ENCODE measurements at places on chromosomes 11 and 22.

DNA sequence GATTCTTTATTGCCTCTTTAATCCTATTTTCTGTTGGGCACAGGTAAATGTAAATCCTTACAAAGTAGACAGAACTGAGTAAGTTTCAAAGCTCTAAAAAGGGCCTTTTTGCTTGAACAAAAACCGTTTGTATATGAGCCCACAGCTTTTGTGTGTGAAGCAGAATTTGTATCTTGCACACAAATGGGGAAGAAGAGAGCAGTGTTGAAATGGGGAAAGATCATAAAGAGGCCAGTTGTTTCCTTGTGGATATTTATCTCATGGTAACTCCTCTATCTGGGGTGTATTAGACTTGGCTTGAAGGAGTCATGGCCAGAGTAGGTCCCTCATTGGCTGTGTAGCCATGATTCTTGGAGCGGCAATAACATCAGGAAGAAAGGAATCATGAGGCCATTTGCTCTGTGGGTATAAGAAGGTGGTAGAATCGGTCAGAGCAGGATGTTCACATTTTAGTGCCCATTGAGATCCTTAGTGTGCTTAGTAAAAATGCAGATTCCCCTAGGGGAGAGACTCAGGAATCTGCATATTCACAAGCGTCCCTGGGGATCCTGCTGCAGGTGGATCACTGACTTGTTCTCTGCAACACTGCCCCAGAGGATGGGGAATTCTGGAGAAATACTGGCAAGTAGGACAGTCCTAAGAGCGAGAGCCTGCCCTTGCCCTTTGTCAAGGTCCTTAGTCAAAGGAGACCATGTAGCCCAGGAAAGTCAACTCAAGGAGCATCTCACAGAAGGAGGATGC is 126.5 kb downstream of the LDLRAD3 start:
- no peak for DNase-seq

- no peak for DNase-seq
These were observed 441.0 kb downstream of the NELL1 start for GRCh38 chr11:21110415-21110814.

- no peak for DNase-seq
These were observed 21.2 kb downstream of the FZD4 start for GRCh38 chr11:86933891-86934581.

DNA sequence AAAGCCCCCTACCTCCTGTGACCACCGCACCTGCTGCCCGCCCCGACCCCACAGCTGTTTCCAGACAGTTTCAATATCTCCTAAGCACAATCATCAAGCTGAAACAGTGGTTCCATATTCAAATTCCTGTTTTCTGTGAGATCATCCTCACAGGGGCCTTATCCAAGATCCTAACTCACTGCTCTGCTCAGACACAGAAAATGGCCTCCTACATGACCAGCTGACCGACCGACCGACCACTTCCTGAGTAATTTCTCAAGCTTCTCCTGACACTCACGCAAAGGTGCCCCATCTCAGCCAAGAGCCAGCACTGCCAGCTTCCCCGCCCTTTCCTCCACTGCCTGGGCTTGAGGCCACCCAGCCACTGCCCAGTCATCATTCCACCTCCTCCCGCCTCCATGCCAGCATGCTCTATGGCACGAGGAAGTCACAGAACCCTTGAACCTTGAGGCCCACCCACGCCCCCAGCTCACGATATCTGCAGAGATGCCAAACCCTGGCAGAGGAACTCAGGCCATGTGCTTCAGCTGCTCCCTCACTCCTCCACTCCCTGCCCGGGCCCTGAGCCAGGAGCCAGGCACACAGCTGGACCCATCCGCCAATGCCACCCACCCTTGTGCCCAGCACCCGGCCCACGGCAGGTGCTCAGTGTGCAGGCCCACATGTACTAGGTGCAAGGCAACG is 14.0 kb downstream of the KIAA0930 start:
- DNase-seq = no peak

DNA sequence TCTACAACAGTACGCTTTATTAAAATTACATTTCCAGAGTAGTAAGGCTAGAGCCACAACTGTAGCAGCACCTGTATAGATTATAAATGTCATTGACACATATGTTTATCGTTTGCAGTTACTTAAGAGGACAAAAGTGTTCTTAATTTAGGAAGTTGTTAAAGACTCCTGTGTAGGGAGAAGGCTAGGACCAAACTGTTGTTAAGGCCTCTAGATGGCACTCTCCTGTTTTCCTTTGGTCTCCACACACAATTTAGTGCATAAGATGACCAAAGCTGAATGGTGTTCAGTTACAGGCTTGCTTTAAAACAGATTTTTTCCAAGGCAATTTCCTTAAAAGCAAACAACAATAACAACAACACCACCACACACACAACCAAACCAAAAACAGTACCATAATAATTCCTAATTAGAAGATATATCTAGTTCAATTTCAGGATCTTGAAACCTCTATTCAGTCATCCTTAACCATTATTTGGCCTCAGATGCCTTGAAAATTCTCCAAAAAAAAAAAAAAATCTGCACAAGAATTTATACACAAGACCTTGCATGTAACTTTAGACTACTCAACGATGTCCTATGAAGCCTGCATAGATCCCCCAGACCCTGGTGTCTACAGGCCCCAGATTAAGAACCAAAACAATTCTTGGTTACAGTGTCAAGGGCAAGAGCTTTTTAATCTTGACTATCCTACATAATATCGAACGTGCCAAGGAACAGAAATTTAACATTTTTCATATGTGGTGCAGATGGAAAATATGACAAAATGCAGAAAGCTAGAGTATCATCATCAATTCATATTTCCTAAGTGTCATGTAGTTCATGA is 42.6 kb upstream of the APOA1 start:
- DNase-seq = no peak

DNA sequence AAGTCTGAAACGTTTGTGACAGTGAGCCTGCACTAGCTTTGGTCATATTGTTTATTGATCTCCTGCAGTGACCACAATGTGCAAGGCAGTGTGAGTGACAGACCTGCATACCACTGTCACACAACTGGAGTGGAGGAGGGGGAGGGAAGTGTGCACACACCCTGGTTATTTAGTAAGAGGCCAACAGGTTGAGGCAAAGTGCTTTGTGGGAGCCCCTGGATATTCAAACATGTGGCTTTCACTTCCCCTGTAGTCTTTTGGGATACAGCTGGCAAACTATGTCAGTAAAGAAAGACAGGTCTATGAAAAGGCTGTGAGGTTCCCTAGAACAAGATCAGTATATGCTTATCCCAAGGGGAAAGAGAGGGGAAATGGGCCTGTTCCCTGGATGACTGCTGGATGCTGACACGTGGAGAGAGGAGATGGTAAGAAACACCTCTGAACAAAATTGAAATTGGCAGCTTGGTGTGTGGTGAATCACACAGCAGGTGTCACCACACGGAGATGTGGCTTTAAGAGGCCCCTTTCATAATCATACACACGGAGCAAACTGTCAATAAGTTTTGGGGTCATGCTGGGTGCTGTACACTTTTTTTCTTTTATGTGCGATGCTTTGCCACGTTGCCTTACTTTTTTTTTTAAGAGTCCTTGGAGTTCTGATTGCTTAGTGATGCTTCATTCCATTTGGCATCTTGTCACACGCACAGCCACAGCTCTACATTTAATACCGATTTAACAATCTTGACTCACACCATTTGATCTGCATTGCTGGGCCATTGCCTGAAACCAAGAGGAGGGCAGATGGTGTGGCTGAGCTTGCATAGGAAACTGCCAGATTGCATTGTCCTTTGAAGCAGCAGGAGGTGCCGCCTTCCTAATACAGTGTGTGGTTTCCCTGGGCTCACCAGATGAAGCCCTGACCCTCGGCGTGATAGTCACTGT is 11.3 kb downstream of the OSBP2 start:
- no peak for DNase-seq

DNA sequence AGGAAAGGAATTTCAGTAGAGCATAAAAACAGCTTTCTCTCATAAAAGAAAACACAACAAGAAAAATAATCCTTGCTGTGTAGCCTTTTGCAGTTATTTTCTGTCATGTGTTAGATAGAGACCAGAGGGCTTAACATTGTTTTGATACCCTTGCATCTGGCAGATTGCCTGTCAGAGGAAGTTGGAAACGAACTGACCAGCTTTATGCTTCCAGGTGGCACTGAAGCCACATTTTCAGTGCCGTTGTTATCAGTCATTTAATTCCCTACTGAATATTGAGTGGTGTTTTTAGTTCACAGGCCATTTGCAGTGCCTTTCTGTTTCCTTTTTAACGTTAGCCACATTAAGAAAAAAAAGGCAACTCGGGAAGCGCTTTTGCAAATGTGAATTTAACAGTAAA is 21.5 kb upstream of the RAG2 start:
- peak; percentile 52 for DNase-seq

DNA sequence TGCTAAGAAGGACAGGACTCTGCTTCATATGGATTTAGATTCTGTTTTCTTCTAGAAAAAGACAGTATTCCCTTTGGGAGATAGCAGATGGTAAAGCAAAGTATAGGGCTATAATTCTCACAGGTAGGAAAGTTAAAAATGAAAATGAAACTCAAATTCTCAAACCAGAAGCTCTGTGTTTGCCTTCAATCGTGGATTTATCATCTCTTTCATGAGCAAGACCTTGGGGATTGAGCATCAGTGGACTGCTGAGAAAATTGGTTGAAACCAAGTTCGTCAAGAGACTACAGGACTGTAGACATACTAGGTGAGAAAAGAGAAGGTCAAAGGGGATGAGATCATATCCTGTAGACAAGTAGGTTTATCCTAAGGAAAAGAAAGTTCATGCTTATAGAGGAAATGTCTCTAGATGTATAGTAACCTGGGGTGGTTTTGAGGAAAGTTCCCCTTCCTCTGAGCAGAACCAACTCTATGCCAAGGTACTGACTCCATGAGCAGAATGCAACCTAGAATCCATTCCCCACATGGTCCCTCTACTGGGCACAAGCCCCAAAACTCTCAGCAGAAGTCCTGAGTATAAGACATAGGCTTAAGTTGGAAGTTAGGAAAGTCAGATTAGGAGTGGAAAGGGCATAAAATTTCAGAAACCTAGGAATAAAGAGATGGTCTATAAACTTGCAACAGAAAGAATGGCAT is 46.5 kb downstream of the SLC5A12 start:
- no peak for DNase-seq

GRCh38 chr11:45252134-45252856 is 33.8 kb downstream of the SYT13 start:
- peak; percentile 59 for DNase-seq

GRCh38 chr11:74008373-74009229 is at the start of gene UCP3:
Gene UCP3 (minus strand): TSS chr11:74009085. CDS start chr11:74007042, 2,043 bp downstream.
- no peak for DNase-seq

DNA sequence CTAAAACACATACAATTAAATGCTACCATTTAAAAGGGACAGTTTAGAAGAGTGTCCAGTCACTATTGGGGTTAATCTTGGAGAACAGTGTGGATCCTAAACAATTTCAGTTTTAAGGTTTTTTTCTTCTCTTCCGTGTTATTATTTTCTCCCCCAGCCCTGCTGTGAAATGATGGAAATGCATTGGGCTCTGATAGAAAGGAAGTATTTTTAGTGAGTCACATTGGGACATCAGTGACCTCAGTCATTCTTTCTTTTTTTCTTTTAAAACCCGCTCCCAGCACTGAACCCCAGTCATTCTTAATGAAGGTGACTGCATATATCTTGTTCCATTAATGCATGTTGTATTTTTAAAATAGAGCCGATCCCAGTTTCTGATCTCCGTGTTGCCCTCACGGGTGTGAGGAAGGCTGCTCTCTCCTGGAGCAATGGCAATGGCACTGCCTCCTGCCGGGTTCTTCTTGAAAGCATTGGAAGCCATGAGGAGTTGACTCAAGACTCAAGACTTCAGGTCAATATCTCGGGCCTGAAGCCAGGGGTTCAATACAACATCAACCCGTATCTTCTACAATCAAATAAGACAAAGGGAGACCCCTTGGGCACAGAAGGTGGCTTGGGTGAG is 93.2 kb upstream of the OR4B1 start:
- no peak for DNase-seq

DNA sequence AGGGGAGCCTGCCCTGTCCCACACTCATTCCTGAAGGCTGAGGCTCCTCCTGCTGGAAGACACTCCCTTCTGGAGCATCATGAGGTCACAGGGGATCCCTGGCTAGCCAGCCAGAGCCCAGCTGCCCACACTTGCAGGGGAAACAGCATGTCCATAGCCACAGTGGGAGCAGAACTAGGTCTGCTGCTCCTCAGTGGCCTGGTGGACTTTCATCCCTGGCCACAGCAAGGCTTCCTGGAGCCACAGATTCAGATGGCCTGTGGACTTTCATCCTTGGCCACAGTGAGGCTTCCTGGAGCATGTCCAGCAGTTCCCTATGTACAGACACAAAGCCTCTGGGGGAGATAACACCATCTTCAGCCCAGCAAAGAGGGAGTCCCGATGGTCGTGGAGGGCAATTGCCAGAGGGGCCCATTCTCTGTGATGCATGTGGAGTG is 5.9 kb upstream of the APOL6 start:
- no peak for DNase-seq

DNA sequence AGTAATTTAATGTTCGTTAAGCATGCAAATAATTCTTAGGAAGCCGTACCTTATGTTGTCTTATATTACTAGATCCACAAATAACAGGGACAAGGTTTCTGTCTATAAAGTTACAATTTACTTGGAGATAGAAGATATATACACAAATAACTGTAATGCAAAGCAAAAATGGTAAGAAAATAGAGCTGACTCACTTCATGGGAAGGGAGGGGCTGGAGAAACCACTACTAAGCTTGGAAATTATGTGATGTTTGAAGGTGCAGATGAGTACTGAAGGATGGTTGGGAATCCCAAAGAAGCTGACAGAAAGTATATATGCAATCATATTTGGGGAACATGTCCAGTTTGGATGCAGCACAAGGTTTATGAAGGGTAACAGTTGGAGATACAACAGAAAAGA is 4.0 kb downstream of the NPAT start:
- no peak for DNase-seq

DNA sequence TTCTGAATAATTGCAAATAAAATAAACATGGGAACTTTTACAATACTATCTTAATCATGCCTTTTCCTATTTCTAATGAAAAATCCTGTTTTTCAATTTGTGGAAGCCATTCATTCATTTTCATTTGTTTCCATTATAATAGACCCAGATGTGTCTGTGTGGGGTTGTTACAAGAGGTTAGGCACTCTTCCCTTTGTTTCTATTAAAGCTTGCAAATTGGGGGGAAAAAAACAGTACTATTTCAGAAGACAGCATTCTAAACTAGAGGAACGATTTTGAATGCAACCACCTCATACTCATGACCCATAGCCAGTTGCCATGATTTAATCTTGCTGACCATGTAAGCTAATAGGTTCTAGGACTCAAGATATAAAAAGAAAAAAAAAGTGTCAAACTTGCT is 175.5 kb downstream of the SOX6 start:
- DNase-seq = no peak

All from BE2C (cell line).